Stimulated activated naive CD8-positive, alpha-beta T cell treated with anti-CD3 and anti-CD28 coated beads, Interleukin-15, Interleukin-2, amounts not matched to agents 100 U/mL and 50 U/mL, for 24 hours (primary cell): ENCODE measurements at places on chromosomes 7 and 10.
A peak's percentile ranks its signal among the peaks of the same experiment; 100 is the strongest.

DNA sequence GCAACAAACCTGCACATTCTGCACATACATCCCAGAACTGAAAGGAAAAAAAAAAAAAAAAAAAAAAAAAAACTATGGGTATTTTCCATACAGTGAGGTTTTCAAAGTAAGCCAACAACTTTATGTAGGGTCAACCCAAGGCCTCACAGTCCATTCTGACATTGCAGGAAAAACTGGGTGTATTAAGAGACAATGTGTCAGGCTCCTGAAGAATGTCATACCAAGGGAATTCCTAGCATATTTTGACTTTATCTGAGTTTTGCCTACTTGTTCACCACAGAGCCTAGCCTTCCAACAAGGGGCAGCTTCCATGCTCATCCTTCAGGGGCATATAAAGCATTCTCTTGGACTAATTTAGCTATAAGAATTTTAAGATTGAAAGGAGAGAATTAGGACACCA is 368.9 kb downstream of the PLXDC2 start:
- DNase-seq = no peak

- DNase-seq = peak; percentile 41
These were observed 80.8 kb downstream of the ARHGAP22 start for GRCh38 chr10:48523820-48524758.

- DNase-seq = no peak
These were observed 29.7 kb downstream of the CYP2W1 start for GRCh38 chr7:1012716-1013095.

GRCh38 chr10:6847561-6847960 is 267.5 kb upstream of the PRKCQ start:
- no peak for DNase-seq

- DNase-seq = no peak
These were observed 95.4 kb upstream of the SEMA3C start for GRCh38 chr7:81014266-81014665.

DNA sequence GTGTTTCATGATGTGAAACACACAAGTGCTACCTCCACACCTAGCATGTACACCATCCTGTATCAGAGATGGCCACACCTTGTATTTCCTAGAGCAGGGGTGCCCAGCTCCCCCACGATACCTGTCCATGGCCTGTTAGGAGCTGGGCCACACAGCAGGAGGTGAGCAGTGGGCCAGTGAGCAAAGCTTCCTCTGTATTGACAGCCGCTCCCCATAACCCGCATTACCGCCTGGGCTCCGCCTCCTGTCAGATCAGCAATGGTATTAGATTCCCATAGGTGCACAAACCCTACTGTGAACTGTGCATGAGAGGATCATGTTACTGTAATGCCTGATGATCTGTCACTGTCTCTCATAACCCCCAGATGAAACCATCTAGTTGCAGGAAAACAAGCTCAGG is 145.6 kb upstream of the RNF32 start:
- DNase-seq = no peak

DNA sequence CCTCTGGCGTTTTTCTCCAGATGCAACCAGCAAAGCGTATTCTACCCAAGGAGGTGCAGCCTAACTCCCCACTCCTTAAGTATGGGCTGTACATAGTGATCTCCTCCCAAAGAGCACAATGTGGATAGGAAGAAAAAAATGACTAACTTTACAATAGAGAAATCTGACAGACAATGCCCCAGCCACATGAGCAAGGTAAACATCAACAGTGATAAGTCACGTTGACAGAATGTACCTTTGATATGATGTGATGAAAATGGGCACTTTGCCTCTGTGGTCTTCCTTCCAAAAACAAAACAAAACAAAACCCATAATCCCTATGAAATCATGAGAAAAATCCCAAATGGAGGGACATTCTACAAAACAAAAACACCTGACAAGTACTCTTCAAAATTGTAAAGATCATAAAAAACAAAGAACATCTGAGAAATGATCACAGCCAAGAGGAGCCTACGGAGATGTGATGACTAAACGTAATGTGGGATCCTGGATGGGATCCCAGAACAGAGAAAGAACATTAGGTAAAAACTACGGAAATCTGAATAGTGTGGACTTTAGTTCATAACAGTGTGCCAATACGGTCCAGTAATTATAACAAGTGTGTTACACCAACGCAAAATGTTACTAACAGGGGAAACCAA is 50.6 kb downstream of the ABLIM1 start:
- no peak for DNase-seq

- no peak for DNase-seq
These were observed 65.7 kb downstream of the AOAH start for GRCh38 chr7:36658335-36659171.
